Stimulated activated CD4-positive, alpha-beta T cell treated with anti-CD3 and anti-CD28 coated beads, TNF-alpha, amount 100 ng/mL, for 1 hour (primary cell): ENCODE measurements at places on chromosomes 11 and 22.

DNA sequence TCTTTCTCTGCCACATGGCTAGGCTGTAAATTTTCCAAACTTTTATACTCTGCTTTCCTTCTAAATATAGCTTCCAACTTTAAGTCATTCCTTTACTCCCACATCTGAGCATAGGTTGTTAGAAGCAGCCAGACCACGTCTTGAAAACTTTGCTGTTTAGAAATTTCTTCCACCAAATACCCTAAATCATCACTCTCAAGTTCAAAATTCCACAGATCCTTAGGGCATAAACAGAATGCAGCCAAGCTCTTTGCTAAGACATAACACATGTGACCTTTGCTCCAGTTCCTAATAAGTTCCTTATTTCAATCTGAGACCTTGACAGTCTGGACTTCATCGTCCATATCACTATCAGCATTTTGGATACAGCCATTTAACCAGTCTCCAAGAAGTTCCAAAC is 749.9 kb downstream of the METTL15 start:
- DNase-seq = no peak

DNA sequence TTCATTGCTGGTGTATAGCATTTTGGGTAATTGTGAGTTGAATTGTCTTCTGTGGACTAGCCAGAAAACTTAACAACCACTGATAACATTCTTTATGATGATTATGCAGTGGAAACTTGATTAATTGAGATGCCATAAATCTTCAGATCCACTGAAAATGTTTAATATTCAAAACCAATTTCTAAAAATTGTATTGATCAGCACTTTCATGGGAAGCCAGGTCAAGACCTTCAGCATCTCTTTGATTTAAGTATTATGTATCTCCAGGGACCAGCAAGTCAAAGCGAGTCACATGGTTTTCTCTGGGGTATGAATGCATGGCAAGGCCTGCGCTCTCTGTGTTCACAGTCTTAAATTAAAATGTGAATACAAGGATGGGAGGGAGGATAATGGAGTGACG is 596.9 kb downstream of the OPCML start:
- no peak for DNase-seq

DNA sequence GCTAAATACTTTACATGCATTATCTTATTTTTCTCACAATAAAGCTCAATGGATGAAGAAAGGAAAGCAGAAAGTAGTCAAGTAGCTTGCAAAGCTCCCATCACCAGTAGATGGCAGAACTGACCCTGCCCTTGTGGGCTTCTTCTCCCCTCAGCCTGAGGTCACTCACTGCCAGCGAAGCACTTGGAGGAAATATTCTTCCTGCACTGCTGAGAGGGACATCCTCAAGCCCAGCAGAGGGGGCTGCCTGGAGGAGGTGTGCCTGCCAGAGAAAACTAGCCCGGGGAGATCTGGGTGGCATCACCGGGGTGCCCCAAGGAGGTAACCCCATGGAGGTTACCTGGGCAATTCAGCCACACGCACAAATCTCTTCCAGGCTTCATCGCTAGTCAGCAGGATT is 6.6 kb downstream of the APOL4 start:
- no peak for DNase-seq

GRCh38 chr22:40236131-40236665 is 58.5 kb downstream of the TNRC6B start:
- DNase-seq = no peak

DNA sequence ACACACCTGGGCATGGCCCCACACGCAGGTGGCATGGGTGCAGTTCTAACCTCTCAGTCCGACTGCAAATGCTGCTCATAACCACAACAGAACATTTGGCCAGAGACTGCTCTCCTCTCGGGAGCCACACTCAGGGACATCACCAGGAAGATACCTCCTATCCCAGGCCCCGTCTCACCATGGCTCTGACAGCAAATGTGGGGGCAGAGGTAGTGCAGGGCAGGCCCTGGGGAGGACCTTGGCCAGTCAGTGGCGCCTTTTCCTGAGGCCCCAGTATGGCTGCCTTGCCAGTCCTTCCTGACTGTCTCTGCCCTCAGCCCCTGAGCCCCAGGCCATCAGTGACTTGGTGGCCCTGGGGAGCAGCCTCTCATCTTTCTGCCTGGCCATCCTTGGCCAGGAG is 2.8 kb downstream of the KRTAP5-6 start:
- DNase-seq = no peak

DNA sequence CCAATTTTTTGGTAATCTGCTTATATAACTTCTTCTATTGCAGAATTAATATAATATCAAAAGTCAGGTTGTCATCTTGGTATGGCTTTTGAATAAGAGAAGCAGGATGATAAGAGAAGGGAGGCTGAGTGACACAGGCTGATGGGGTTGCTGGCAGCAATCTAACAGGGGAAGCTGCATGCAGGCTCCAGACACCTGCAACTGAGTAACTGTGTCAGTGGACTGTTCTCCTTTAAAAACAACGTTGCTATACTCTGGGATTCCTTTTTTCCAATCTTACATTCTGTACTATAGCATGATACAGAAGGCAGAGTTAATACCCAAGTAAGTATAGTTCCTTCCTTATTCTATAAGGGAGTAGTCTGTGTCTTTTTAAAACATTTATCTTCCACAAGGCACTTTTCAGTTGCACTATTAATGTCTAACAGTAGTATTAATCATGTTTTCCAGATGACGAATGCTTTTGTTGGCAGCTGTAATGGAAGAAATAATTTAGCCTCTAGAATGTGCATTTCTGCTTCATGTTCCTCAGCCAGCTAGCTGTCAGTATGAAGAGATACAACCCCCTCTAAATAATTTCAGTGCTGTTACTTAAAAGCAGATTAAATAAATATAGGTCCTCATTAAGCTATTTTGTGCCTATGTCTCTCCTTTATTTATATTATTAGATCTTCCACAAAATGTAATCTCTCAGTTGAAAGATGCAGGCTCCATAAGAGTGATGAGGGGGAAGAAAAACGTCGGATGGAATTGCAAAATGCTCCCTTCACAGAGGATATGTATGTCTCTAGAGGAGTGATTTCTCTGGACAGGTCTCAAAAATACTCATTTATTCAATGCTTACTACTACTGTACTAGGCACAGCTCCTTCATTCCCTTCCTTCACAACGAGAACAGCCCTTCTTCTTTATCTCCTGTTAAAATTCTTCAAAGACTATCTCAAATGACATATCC is 50.8 kb downstream of the ATG16L2 start:
- DNase-seq = no peak

- DNase-seq = no peak
These were observed 134.8 kb downstream of the LARGE1 start for GRCh38 chr22:33785283-33785968.

DNA sequence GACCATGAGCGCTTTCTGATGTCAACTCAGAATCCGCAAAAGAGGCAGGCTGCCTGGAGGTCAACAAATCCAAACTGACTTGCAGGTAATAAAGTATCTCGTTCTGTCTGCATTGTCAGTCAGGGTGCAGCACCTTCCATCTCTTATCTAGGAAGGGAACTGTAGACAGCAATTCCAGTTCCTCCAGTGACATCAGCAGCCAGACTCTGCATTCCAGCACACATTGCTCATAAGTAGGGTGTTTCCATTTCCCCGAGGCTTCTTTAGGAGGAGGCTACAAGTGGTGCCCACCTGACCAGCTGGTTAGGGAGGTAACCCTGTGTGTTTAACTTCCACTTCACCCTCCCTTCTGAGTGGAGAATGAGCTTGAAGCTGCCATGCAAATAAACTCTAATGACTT is 53.3 kb downstream of the NTM start:
- DNase-seq = no peak

- DNase-seq = no peak
These were observed 1.6 kb downstream of the C1QTNF6 start for GRCh38 chr22:37186228-37186996.

GRCh38 chr11:64356498-64357411 is 2.2 kb upstream of the RPS6KA4 start:
- DNase-seq = no peak

GRCh38 chr11:19359221-19360000 is 118.7 kb upstream of the E2F8 start:
- DNase-seq = no peak

- DNase-seq = no peak
These were observed 5.2 kb downstream of the FXYD2 start for GRCh38 chr11:117819096-117820040.

- no peak for DNase-seq
These were observed 1.5 kb downstream of the GALNT18 start for GRCh38 chr11:11620173-11620920.

- DNase-seq = no peak
These were observed 55.1 kb downstream of the MAML2 start for GRCh38 chr11:96287822-96288439.

GRCh38 chr11:65394125-65394536 is 7.7 kb downstream of the FRMD8 start:
- no peak for DNase-seq

DNA sequence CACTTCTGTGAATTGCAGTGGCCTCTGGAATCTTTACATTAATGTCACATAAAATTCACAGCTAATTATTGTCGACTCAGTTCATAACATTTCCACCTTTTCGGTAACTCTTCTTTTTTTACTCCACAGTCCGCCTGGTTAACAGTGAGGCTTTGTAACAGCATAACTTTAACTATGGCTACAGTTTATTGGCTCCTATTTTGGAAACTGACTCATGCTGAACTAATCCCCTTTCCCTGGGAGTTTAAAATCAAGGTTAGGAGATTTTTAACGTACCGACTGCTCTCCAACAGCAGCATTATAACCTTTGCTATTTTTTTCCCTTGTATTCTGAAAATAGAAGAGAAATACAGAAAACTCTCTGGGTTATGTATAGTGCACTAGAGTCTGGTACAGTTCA is 3.2 kb upstream of the POGLUT3 start:
- DNase-seq = no peak

DNA sequence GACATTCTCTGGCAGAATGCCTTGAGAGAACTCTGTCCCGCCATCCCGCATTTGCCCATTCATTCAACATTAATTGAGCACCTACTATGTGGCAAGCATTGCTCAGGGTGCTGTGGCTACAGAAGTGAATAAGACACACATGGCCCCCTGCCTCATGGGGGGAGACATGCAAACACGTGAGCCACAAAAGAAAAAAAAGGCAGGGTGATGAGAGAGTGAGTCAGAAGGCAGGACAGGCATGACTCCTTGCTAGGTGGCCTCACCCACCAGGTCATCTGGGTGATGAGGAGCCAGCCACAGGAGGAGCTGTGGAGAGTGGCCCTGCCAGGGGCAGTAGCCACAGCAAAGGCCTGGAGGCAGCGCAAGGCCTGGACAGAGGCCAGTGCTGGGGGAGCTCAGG is 4.9 kb downstream of the CHRM4 start:
- no peak for DNase-seq

GRCh38 chr11:103967985-103968384 is 68.5 kb upstream of the DDI1 start:
- DNase-seq = no peak

DNA sequence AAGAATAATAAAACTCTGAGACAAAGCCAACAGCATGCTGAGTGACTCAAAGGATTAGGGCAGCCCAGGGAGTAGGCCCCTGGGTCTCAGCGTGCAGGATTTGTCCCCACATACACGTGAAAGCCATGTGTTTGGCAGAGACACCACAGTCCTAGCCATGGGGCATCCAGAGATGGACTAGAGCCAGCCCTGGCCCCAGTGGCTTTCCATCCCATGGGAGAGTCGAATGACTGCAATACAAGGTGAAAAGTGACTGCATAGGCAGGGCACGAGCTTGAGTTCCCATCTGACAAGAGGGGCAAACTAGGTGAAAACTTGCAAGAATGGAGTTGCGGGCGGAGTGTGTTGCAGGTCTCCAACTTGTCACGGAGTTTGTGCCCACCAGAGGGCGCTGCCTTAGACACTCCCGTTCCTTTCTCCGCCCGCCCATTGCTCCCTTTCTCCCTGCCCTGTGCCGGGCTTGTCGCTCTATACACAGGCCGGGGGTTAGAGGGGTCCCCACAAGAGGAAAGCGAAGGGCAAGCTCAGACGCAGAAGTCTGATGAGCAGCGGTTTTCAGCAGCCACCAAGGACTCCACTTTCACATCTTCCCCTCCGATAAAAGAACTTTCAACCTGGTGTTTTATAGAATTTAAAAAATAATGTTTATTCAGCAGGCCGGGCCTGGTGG is 24.2 kb downstream of the TSKU start:
- peak; percentile 65 for DNase-seq

DNA sequence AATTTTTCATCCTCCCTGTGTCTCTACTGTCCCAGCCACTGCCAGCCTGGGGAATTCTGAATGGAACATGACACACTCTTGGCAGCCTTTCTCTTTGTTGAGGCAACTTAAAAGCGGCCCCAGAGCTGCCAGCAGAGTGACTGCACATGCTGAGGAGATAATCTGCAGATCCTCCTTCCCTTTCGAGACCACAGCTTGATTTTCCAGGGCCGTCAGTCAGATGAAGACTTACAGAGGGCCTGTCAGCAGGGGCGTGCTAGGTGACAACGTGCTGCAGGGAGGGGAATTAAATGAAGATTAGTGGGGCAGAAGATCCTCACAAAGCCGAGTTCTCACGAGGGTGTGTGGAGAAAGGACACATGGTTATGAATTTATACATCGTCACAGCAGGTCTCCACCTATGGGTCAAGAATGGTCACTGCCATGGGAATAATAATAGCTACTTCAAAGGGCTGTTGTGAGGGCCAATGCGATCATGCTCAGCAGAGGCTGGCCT is 193.5 kb upstream of the PITPNB start:
- DNase-seq = no peak

DNA sequence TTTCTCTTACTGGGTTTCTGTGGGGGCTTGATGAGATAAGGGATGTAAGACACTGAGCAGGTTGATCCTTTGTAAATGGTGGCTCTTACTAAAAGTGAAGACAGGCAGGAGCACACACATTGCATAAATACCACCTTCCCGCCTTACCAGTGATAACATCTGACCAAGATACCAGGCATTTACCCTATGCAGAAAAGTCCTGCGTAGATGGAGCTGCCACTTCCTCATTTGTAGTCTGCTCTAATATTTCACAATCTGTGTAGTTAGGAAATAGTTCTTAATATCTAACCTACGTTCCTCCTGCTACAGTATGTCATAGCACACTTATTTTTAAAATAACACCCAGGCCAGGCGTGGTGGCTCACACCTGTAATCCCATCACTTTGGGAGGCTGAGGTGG is 23.9 kb upstream of the SWAP70 start:
- DNase-seq = no peak

DNA sequence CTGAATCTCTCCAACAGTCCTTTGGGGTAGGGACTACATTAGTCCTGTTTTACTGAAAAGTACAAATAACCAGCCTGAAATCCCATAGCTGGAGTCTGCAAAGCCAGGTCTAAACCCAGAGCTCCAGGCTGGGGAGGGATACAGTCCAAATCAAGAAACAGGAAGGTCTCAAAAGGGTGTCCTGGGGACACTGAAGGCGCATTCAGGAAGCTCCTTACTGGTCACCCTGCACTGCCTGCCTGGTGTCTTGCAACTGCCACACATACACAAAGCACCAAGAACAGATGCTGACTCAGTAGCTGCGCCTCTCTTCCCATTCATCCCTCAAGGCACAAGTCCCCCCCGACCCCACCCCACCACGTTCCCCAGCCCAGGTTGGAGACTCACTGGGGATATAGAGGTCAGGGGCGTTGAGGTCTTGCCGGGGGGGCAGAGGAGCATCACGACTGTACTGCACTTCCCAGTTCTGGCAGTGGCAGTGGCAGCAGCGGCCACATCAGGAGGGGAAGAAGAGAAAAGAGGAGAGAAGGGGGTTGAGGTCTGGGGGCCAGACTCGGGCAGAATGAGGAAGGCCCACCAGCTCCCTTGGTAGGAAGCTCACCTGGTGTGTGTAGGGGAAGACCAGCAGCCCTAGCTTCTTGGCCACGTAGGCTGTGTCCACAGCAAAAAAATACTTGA is 1.6 kb downstream of the YIF1A start:
- DNase-seq = no peak
